ENCODE measurements at places on chromosomes 5 and 9. TPM values are rescaled to one million over a fixed set of nuclear protein-coding genes. Genes with fewer than 3 reads are reported as not detected.

DNA sequence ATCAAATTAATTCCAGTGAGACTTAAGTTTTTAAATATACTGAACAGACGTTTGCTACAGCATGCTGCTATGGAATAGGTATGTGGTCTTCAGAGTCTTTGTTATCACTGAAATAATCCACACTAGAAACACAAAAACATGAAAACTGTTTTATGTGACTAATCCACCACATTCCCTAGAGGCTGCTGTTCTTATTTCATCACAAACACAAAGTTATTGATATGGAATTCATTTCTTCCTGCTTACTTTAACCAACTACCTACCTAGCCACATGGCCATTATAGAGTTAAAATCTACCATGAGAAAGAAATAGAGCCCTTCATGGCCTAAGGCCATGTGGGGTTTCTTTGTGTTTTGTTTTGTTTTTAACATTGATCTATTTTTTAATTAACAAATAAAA is 232.3 kb upstream of the PTGER4 start:
- no peak for DNase-seq

GRCh38 chr5:16913187-16914107 is 22.6 kb downstream of the MYO10 start:
- no peak for DNase-seq

Gene SPAG8
- 4.6 TPM for total RNA-seq

- peak; percentile 75 for DNase-seq
Observed at GRCh38 chr5:141681695-141682641, at the start of gene ARAP3. Gene ARAP3, minus strand, starts transcription at chr5:141682230. Its CDS starts 1,744 bp downstream, at chr5:141680486.

Gene SLC27A4
- total RNA-seq, result 13.9 TPM

Gene LOX
- not detected for total RNA-seq

GRCh38 chr5:173429489-173430150 is 101.4 kb upstream of the STC2 start:
- no peak for DNase-seq

Data from activated naive CD8-positive, alpha-beta T cell treated with anti-CD3 and anti-CD28 coated beads, Interleukin-2, amount 10 ng/mL, durations not matched to agents 7 days and 5 days (primary cell).